ENCODE measurements at places on chromosomes 6 and 20. TPM values are rescaled to one million over a fixed set of nuclear protein-coding genes. Genes with fewer than 3 reads are reported as not detected.
A peak's percentile ranks its signal among the peaks of the same experiment; 100 is the strongest.

DNA sequence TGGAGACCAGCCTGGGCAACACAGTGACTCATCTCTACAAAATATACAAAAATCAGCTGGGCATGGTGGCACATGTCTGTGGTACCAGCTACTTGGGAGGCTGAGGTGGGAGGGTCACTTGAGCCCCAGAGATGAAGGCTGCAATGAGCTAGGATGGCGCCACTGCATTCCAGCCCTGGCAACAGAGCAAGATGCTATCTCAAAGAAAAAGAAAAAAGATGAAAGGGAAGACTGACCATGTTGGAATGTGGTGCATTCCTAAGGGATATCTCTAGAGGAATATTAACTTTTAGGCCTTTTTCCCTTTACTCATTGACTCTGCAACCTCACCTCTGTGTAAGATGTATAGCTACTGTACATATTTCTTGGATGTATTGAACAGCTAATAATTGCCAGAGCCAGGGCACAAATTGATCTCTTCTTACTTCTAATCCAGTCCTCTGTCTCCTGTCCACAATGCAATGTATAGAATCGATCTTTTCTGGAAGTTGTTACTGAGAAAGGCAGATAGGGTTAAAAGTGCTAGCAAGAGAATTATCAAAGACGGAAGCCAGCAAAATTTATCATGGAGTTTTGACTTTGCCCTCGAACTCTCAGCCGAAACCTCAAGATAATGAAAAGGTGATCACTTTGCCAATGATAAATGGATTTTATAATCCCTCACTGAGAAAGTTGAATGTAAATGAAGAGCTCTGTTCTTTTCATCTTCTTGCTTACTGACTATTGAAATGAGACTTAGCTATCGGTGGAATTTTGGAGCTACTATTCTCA, 46.3 kb downstream of the GCNT2 start:
- peak; percentile 46 for DNase-seq

Gene CLDN20
- not detected for total RNA-seq

Gene GPR63
- 2.8 TPM for total RNA-seq

Gene TBXT
- total RNA-seq = not detected

Gene XKR7
- not detected for total RNA-seq

Gene TMEM244
- total RNA-seq = not detected

GRCh38 chr20:62732031-62732760, 23.6 kb downstream of the NTSR1 start:
- DNase-seq = no peak

DNA sequence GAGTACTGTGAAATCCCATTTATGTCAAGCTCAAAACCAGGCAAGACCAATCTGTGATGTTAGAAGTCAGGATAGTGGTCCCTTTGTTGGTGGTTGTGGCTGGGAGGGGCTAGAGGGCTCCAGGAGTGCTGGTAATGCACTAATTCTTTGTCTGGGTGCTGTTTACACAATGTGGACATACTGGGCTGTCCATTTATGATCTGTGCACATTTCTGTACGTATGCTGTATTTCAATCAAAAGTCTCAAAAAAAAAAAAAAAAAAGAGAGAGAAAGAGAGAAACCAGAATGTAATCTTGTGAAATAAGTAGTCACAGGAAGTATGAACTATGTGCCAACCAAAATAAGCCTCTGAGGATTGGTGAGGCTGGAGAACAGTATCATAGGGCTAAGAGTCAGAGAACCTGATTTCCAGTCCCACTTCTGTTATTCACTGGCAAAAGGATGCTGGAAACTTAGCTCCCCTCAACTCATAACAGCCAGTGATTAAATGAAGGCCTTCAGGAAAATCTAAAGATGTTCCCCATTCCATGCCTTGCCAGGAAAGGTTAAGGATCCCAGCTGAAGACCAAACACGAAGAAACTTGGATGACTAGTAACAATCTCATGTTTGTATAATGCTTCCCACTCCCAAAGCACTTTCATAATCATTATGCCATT, 19.6 kb upstream of the TRAM2 start:
- no peak for DNase-seq

DNA sequence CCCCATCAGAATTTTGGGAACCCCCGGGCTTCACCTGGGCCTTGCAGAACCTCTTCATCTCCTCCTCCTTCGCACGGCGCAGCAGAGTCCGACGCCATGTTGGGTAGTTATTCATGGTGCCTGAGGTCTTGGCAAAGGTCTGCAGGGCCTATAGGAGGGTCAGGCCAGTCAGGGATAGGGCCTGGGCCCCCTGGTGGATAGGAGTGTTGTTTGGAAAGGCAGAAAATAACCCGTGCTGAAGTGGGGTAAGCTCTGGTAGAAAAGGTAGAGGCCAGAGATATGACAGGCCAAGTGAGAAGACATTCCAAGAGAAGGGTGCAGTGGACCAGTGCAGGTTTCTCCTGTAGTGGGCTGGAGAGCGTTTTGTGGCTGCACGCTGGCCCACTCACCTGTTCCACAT, 4.9 kb downstream of the SMPD2 start:
- DNase-seq = no peak

DNA sequence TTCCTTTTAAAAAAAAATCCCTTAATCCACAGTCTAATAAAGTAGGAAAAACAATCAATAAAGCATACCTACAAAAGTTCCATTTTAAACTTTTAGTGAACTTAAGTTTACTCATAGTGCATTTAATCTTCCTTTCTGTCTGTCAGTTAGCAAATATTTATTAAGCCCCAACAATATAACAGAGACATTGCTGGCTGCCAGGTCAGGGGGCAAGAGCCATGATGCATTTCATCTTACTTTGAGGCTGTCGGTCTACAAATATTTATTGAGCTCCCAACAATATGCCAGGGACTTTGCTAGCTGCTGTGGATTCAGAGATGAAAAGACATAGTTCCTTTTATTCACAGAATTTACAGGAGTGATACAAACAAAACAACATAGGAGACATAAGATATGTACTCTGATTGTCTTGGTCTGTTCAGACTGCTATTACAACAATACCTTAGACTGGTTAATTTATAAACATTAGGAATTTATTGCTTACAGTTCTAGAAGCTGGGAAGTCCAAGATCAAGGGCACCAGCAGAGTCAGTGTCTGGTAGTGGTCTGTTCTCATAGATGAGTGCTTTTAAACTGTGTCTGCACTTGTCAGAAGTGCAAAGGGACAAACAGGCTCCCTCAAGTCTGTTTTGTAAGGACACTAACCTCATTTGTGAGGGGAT, 118.6 kb downstream of the PLCB1 start:
- DNase-seq = no peak

Gene PTCRA
- total RNA-seq = not detected

DNA sequence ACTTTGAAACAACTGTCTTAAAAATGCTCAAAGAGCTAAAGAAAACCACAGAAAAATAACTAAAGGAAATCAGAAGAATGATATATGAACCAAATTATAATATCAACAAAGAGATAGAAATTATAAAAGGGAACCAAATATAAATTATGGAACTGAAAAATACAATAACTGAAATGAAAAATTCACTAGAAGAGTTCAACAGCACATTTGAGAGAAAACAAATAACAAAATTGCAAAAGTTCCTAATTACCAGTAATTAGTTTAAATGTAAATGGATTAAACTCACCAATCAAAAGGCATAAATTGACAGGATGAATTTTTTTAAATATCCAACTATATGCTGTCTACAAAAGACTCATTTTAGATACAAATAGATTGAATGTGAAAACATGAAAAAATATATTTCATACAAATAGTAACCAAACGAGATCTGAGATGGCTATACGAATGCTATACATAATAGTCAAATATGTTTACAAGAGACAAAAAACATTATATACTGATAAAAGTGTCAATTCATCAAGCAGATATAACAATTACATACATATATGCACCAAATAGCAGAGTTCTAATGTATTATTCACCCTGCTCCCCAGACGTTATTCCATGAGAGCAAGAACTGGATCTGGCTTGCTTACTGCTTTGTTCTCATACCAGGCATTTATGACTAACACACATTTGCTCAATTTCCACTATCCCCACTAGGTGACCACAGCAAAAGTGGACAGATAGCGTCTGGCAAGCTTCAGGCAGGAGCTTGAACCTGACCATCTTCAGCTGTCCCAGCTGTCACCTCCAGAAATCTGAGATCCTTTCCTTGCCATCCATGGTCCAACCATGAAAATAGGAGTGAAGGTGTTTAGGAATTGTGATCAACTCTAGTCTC, 72.4 kb upstream of the SIRPA start:
- peak; percentile 74 for DNase-seq

DNA sequence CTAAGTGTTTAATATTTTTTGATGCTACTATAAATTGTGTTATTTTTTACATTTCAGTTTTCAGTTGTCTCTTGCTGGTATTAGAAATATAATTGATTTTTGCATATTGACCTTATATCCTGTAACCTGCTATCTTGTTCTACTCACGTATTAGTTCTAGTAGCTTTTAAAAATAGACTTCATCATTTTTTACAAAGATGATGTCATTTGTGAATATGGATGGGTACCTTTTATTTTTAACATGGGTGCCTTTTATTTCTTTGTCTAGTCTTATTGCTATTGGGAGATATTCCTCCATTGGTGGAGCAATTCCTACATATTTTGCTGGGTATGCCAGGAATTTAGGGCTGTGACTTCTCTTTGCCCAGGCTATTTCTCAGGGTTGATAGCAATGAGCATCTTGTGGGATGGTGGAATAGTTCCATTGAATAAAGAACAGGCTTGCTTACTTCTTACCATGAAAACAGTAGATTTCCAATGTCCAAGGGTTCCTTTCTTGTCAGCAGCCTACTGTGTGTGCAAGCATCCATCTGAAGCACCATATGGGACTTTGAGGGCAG, 149.7 kb downstream of the CARMIL1 start:
- DNase-seq = no peak

GRCh38 chr6:135797361-135797760, 54.1 kb upstream of the PDE7B start:
- no peak for DNase-seq

DNA sequence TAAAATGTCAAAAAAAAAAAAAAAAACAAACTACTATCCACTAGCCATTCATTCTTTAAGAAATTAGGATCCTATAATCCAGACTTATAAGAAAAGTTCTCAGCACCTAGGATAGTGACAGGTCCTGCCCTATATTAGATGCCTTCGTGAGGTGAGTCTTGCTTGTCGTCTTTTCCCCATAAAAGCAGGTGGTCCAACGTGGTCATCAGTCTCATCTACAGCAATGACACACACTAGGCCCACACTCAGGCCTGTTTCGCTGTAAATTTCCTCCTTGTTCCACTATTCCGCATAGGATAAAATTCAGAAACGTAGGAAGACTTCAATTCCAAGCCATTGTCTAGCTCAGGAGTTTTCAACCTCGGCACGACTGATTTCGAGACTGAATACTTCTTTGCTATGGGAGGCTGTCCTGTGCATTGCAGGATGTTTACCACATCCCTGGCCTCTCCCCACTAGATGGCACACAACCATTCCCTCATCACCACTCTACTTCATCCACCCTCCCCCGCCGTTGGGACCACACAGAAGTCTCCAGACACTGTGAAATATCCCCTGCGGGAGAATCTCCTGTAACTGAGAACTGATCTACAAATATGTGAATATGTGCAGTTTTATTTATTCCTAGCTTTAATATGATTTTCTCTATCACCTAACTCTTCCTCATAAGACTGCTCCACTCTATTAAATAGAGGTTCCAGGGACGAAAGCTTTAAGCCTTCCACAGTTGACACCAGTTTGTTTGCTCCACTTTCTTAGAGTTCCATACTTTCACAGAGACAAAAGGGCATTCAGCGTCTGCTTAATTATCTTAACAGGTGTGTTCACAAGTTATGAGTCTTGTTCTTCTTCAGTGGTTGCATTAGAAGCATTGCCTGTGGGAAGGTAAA, 346.3 kb downstream of the BMP2 start:
- DNase-seq = peak; percentile 22

GRCh38 chr6:125293587-125293986, 8.2 kb downstream of the HDDC2 start:
- DNase-seq = no peak

Gene SH3BGRL2
- total RNA-seq = 5.7 TPM

Gene PNPLA1
- total RNA-seq = not detected

DNA sequence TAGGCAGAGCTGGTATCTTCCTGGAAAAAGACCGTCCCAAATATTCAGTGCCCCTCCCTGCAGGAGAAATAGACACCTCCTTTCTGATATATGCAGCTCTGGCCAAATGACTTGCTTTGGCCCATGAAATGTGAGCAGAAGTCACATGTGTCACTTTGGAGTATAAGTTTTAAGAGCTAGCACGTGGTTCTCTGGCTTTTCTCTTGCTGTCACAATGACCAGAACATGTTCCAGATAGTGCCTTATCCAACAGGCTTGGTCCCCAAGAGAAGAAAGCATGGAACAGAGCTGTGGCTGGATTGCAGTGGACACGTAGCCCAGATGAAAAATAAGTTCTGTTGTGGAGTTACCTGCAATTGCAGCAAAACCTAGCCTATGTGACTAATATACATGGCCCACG, 40.4 kb downstream of the UNC5CL start:
- DNase-seq = no peak

DNA sequence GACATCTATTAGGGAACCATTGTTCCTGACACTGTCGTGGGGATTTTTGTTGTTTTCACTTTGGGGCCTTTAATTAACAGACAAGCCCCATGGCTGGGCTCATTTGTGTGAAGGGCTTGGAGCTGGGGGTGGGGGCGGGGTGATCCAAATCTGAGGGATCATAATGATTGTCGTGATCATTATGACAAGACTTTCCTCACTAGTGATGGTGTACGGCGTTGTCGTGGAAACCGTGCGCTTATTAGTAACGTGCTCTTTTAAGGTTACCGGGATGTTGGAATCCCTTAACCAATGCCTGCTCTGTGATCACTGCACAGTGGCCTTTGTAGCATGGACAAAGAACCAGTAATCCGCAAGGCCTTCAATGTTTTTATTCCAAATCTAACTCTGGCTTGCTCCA, 18.6 kb downstream of the PDYN start:
- DNase-seq = no peak

- no peak for DNase-seq
Measured at GRCh38 chr6:117401799-117402198, 23.9 kb downstream of the ROS1 start.

Gene PRSS16
- 3.8 TPM for total RNA-seq

DNA sequence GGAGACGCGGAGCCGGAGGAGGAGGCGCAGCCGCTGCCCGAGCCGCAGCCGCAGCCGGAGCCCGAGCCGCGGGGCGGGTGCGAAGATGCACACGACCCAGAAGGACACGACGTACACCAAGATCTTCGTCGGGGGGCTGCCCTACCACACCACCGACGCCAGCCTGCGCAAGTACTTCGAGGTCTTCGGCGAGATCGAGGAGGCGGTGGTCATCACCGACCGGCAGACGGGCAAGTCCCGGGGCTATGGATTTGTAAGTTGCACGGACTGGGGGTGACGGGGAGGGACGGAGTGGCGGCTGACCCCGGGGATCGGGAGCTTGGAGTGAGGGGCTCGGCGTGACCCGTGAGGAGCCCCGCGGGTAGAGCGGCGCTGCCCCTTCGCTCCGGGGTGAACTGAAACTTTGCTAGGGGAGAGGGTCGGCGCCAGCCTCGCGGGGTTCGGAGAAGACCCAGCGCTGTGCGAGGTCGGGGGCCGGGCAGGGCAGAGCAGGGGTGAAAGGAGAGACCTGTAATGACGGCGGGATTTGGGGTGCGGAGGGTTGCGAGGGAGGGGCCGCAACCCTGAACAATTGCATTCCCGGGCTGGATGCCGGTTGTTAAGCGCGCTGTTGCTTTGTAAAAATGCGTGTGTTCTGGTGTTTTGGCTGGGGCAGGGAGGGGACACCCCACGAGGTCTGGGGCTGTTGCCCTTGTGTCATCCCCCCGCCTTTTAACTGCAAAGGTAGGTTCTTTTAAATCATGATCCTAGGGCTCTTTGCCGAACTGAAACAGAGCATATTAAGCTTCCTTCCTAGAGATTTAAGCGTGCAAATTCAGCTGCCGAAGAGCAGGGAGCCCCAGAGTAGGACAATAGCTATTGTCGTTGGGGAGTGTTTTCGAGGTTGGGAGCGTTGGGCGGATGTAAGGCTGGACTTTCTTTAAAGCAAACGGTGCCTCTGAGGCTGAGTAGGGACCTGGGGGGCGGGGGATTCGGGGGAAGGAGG, 628 bp downstream of the RBM24 start:
- no peak for DNase-seq
